ENCODE measurements at places on chromosomes 2 and 18. TPM values are rescaled to one million over a fixed set of nuclear protein-coding genes. Genes with fewer than 3 reads are reported as not detected.

Gene R3HDM1
- 5.0 TPM for total RNA-seq

Gene IL1B
- not detected for total RNA-seq

Gene SERPINB3
- total RNA-seq, result 0.21 TPM

Gene IKZF2
- 3.9 TPM for total RNA-seq

Gene ZSWIM2
- total RNA-seq, result not detected

Gene LIMS3
- 21.9 TPM for total RNA-seq

Gene PCARE
- not detected for total RNA-seq

Gene NT5C1B
- total RNA-seq, result not detected

Gene CTDP1
- 31.7 TPM for total RNA-seq

Gene STPG4
- total RNA-seq, result not detected

DNA sequence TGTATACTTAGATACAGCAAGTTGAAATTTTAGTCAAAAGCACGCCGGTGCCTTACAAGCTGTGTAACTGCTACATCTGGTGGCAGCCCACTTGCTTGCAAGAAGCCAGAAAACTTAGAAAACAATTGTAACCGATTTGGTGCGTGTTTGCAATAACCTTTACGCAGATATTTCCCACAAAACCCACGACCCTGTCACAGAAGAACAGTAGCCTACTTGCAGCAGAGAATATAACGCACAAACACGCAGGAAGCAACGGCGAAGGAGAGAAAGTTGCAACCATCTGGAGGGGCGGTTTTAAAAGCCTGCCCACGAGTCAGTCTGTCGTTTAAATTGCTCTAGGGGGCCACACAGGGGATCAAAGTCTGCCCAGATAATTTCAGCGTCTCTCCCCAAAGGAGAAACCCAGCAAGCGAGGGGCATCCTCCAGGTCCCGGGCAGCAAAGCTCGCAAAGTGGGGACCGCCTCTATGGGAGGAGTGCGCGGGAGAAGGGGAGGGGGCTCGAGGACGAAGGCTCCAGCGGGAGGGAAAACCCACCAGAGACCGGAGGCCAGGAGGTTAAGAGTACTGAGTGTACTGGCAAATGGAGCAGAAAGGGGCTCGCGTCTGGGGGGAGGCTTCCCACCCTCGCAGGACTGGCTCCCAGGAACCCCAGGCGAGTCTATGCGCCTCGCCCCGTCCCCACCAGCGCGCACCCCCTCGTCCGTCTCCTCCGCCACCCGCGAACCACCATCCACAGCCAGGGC is 1.1 kb downstream of the TLK1 start:
- H3K4me3 ChIP-seq, result peak overlapping the region; percentile 97
- H3K36me3 ChIP-seq, result no peaks in the 10 kb centered on the region
- peak overlapping the region; percentile 99 for H3K27ac ChIP-seq

GRCh38 chr2:161139098-161139987 is 20.9 kb upstream of the TANK start:
- DNase-seq, result no peak
- H3K36me3 ChIP-seq, result no peaks in the 10 kb centered on the region
- H3K27ac ChIP-seq, result no peak overlapping the region
- no peaks in the 10 kb centered on the region for H3K27me3 ChIP-seq
- H3K4me3 ChIP-seq, result no peak overlapping the region

- no peak overlapping the region for H3K27ac ChIP-seq
- no peaks in the 10 kb centered on the region for H3K4me1 ChIP-seq
- H3K4me3 ChIP-seq, result no peak overlapping the region
- no peaks in the 10 kb centered on the region for H3K27me3 ChIP-seq
- no peaks in the 10 kb centered on the region for H3K36me3 ChIP-seq
- DNase-seq, result no peak
Measured at GRCh38 chr18:1104181-1104881, 199.7 kb downstream of the ADCYAP1 start.

DNA sequence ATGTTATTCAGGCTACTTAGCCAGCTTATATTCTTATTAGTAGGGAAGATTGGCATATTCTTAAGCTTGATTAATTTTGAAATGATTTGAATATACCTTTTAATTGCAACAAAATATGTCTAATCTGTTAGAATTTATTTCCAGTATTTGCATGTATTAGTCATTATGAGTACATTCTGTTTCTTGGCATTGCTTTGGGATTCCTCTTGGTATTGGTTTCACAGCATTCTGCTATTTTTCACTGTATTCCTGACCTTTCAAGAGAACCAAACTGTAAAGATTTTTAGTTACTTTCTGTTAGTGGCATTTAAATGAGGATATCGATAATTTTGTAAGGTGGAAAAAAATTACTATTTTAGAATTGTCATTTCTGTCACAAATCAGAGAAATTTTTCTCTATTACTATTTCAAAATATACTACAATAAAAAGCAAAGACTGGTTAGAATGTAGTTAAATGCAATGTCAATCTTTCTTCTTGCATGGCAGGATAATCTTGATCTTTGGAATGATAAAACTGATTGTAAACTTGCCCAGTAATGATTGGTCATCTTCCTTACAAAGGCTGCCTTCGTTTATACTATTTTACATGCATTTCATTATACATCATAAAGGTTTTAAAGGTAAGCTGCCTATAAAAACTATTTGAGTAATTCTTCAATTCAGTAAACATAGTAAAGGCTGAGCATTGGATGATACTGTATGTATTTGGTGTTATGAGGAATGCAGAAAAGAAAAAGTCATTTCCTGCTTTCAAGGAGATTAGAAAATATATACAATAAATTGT is 86.1 kb downstream of the SLC4A10 start:
- H3K27ac ChIP-seq, result no peak overlapping the region
- no peaks in the 10 kb centered on the region for H3K36me3 ChIP-seq
- H3K27me3 ChIP-seq, result no peaks in the 10 kb centered on the region
- no peaks in the 10 kb centered on the region for H3K4me1 ChIP-seq
- no peak for DNase-seq

GRCh38 chr2:165408186-165408585 is 61.3 kb upstream of the CSRNP3 start:
- no peaks in the 10 kb centered on the region for H3K36me3 ChIP-seq
- no peak overlapping the region for H3K27ac ChIP-seq
- no peak overlapping the region for H3K4me3 ChIP-seq
- no peaks in the 10 kb centered on the region for H3K4me1 ChIP-seq
- H3K27me3 ChIP-seq, result no peaks in the 10 kb centered on the region
- no peak for DNase-seq

DNA sequence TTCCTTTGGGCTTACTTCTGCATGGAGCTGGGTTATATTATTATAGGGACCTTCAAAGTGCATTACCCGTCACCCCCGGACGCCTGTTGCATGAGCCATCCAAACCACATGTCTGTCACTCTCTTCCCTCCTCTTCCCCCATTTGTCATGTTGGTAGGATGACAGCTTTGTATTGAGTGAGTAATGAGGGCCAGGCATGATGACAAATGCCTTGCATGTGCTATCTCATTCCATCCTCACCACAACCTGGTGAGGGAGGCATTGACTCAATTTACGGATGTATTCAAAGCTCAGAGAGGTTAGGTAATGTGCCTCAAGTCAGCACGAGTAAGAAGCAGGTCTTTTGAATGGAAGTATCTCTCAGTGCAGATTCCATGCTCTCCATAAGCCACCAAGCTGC is 510.5 kb upstream of the TNP1 start:
- no peak overlapping the region for H3K27ac ChIP-seq
- no peaks in the 10 kb centered on the region for H3K36me3 ChIP-seq
- H3K4me1 ChIP-seq, result peaks cover 28% of the 10 kb centered on the region
- no peak overlapping the region for H3K4me3 ChIP-seq
- DNase-seq, result no peak
- H3K27me3 ChIP-seq, result no peaks in the 10 kb centered on the region

- no peaks in the 10 kb centered on the region for H3K27me3 ChIP-seq
- H3K27ac ChIP-seq, result no peak overlapping the region
- no peak overlapping the region for H3K4me3 ChIP-seq
- no peaks in the 10 kb centered on the region for H3K36me3 ChIP-seq
Measured at GRCh38 chr2:21047141-21048009, 3.5 kb upstream of the APOB start.

GRCh38 chr18:80074183-80074582 is 34.9 kb upstream of the ADNP2 start:
- H3K4me1 ChIP-seq, result no peaks in the 10 kb centered on the region
- DNase-seq, result no peak
- H3K27ac ChIP-seq, result no peak overlapping the region
- H3K36me3 ChIP-seq, result no peaks in the 10 kb centered on the region
- no peaks in the 10 kb centered on the region for H3K27me3 ChIP-seq

DNA sequence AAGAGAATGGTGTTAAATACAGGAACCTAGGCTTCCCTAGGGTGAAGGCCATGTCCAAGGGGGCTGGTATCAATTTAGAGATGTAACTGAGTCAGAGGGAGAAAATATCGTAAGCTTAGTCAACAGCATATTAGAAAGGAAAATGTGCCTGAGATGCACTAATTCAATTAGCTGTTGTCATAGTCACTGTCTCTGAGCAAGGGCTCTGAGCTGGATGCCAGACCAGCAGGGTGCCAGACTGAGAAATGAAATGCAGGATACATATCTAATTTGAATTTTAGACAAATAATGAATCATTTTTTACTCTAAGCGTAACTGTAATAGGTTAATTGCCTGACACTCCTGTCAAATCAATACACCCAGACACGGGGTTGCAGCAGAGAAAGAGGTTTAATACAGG is 11.4 kb upstream of the SLC35F6 start:
- no peak for DNase-seq
- H3K4me1 ChIP-seq, result no peaks in the 10 kb centered on the region
- no peak overlapping the region for H3K4me3 ChIP-seq
- no peak overlapping the region for H3K27ac ChIP-seq
- H3K36me3 ChIP-seq, result no peaks in the 10 kb centered on the region
- no peaks in the 10 kb centered on the region for H3K27me3 ChIP-seq

DNA sequence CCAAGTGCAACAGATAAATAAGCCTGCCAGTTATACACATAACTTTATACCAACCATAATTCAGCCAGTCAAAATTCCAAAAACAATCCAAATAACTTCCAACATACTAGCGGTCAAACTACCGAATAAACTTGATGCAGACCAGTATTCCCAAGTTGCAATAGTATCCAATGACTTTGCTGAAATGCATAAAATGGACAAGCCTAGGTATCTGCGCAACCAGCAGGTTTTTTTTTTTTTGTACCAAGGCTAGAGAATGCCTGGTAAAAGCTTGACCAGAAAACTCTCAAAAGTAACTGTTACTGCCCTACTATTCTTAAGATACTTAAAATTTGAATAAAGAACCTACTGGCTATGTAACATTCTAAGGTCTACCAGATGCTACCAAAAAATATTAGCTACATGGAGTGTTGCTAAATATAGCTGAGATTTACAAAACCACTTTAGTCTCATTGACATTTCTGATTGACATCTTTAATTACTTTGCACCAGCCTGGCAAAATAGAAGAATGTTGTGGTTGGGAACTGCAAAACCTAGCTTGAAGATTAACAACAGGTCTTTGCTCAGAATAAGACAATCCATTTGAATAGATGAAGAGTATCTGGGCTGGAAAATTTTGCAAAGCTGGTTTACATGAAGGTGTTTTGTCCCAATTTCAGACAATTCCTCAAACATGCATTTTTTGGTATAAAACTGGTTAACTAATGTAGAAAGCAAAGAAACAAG is 7.3 kb downstream of the SRSF7 start:
- H3K27ac ChIP-seq, result no peak overlapping the region
- no peak overlapping the region for H3K4me3 ChIP-seq
- no peak for DNase-seq
- H3K36me3 ChIP-seq, result peaks cover 72% of the 10 kb centered on the region
- no peaks in the 10 kb centered on the region for H3K4me1 ChIP-seq
- no peaks in the 10 kb centered on the region for H3K27me3 ChIP-seq

- DNase-seq, result no peak
- no peaks in the 10 kb centered on the region for H3K27me3 ChIP-seq
- H3K27ac ChIP-seq, result no peak overlapping the region
- H3K4me1 ChIP-seq, result no peaks in the 10 kb centered on the region
- H3K4me3 ChIP-seq, result no peak overlapping the region
Measured at GRCh38 chr2:44616667-44617155, 255.0 kb downstream of the CAMKMT start.

DNA sequence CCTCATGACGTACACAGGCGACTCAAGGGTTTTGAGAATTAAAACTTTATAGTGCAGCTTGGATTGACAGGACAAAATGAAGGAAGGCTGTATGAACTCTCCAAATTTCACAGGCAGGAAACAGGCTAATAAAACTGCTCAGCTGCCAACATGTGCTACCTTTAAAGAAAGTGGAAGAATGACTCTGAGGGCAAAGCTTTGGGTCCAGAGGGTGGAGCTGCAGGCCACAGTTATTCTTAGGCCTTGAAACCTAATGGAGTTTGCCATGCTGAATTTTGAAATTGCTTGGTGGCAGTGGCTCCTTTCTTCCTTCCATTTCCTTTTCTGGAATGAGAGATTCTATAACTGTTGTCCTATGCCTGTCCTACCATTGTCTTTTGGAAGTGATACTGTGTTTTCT is 34.8 kb downstream of the HAT1 start:
- H3K27ac ChIP-seq, result no peak overlapping the region
- DNase-seq, result no peak
- H3K36me3 ChIP-seq, result peaks cover 3% of the 10 kb centered on the region
- peaks cover 5% of the 10 kb centered on the region for H3K4me1 ChIP-seq
- H3K4me3 ChIP-seq, result no peak overlapping the region
- no peaks in the 10 kb centered on the region for H3K27me3 ChIP-seq

DNA sequence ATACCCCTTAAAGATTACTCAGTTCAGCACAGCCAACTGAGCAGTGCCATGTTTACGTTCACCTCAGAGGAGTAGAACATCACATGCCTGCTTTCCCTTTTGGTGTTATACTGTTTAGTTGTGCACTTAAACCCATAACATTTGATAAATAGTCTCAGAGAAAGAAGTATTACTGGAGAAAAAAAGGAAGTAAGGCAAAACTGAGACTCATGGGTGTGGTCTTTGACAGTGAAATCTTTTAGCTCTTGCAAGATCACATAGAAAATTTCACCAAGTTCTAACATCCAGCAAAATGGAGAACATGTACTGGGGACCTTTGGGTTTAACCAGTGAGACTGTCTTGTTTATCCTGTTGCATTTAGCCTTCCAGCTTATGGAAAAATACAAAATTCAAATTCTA is 5.6 kb downstream of the TANK start:
- DNase-seq, result no peak
- H3K4me1 ChIP-seq, result peaks cover 34% of the 10 kb centered on the region
- H3K4me3 ChIP-seq, result no peak overlapping the region
- peaks cover 6% of the 10 kb centered on the region for H3K36me3 ChIP-seq
- no peak overlapping the region for H3K27ac ChIP-seq

- no peaks in the 10 kb centered on the region for H3K36me3 ChIP-seq
- H3K27ac ChIP-seq, result no peak overlapping the region
- DNase-seq, result no peak
- peaks cover 8% of the 10 kb centered on the region for H3K4me1 ChIP-seq
- no peaks in the 10 kb centered on the region for H3K27me3 ChIP-seq
Measured at GRCh38 chr2:63003351-63003750, 47.3 kb upstream of the OTX1 start.

DNA sequence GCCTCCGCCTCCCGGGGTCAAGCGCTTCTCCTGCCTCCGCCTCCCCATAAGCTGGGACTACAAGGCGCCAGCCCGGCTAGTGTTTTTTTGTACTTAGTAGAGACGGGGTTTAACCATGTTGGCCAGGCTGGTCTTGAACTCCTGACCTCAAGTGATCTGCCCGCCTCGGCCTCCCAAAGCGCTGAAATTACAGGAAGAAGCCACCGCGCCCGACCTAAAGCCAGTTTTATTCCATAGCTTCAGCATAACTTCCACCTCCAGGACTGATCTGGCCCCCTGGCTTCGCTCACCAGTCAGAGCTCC is 783 bp upstream of the TXNL4A start:
- peaks cover 11% of the 10 kb centered on the region for H3K4me1 ChIP-seq
- no peak for DNase-seq
- no peaks in the 10 kb centered on the region for H3K27me3 ChIP-seq
- H3K27ac ChIP-seq, result peak overlapping the region; percentile 95
- peak overlapping the region; percentile 85 for H3K4me3 ChIP-seq
- H3K36me3 ChIP-seq, result no peaks in the 10 kb centered on the region

Data from ascending aorta (tissue), 2 donors.